Activated CD8-positive, alpha-beta memory T cell treated with anti-CD3 and anti-CD28 coated beads, Interleukin-2, amount 10 ng/mL, durations not matched to agents 7 days and 5 days (primary cell): ENCODE measurements at places on chromosomes 2 and 18. TPM values are rescaled to one million over a fixed set of nuclear protein-coding genes. Genes with fewer than 3 reads are reported as not detected.

Gene C2orf81
- 0.93 TPM for total RNA-seq

Gene UGT1A10
- total RNA-seq = not detected

Gene KLHL41
- total RNA-seq = 0.12 TPM

Gene TEX51
- total RNA-seq = not detected

Gene HAUS1
- total RNA-seq = 59.2 TPM

Gene POLR1B
- total RNA-seq = 54.9 TPM

Gene RPIA
- 54.4 TPM for total RNA-seq

Gene RAX
- not detected for total RNA-seq

Gene TMEM17
- total RNA-seq = 0.26 TPM

Gene ACVR2A
- total RNA-seq = 1.6 TPM

Gene PIEZO2
- total RNA-seq = not detected

Gene SCN9A
- total RNA-seq = not detected

Gene MYOM1
- total RNA-seq = 1.6 TPM

Gene PLA2R1
- not detected for total RNA-seq

Gene SERPINB2
- not detected for total RNA-seq

Gene EML6
- 3.1 TPM for total RNA-seq

Gene RALB
- total RNA-seq = 36.7 TPM

Gene ARHGEF4
- total RNA-seq = 0.41 TPM

Gene DNAJC5G
- not detected for total RNA-seq

Gene DHRS9
- not detected for total RNA-seq

Gene NOSTRIN
- total RNA-seq = not detected

Gene ANKRD62
- not detected for total RNA-seq

Gene EMILIN2
- 19.0 TPM for total RNA-seq

Gene SERPINB11
- total RNA-seq = not detected

Gene IL36A
- not detected for total RNA-seq

Gene SCN1A
- not detected for total RNA-seq

Gene GPAT2
- 19.6 TPM for total RNA-seq

Gene SP3
- 95.7 TPM for total RNA-seq

Gene KIAA1328
- 8.6 TPM for total RNA-seq

Gene LYG2
- total RNA-seq = not detected

Gene HOXD10
- not detected for total RNA-seq

Gene IL36B
- not detected for total RNA-seq

Gene LAMA1
- total RNA-seq = not detected

Gene SOCS6
- 2.4 TPM for total RNA-seq

Gene GNLY
- total RNA-seq = 1,915 TPM

Gene ITGA4
- 301 TPM for total RNA-seq

Gene TNP1
- not detected for total RNA-seq

Gene KCNK3
- not detected for total RNA-seq

Gene PSMA8
- 0.82 TPM for total RNA-seq

Gene ALLC
- not detected for total RNA-seq

Gene ZDBF2
- total RNA-seq = 6.9 TPM

Gene NTSR2
- total RNA-seq = not detected

Gene MAIP1
- total RNA-seq = 26.3 TPM

Gene NDC80
- 101 TPM for total RNA-seq

Gene ALK
- total RNA-seq = not detected

Gene AFF3
- total RNA-seq = 0.55 TPM

Gene DSG3
- total RNA-seq = not detected

Gene SRD5A2
- not detected for total RNA-seq

Gene KCNG2
- not detected for total RNA-seq
